ENCODE measurements at places on chromosomes 7 and 10.

DNA sequence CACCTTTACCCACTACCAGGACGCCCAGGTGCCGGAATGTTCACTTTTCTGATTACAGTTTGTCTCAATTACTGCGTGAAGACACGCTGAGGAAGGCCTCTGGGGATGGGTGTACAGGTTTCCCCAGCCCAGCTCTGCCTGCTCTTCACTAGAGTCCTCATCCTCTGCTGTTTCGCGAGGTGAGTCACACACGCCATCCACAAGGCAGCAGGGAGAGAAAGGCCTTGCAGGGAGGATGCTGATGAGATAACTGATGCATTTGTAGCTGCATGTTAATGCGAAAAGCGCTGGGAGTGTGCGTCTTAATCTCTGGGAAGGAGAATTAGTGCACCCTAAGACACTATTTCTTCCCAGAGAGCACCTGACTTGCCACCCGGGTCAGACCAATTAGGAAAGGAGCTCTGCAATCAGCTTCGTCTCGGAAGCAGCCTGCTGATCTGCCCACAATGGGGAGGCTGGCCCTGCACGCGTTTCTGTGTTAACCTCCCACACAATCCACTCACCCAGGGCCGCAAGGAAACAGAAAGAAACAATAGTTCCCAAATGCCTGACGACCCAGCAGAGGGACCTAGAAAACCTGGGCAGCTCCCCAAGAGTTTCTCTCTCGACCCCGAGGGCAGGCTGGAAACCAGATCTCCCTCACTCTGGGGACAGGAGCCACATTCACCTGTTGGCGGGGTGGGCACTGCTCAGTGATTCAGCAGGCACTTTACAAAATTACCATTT lies 578.7 kb downstream of the GLRX3 start:
- DNase-seq, result no peak

DNA sequence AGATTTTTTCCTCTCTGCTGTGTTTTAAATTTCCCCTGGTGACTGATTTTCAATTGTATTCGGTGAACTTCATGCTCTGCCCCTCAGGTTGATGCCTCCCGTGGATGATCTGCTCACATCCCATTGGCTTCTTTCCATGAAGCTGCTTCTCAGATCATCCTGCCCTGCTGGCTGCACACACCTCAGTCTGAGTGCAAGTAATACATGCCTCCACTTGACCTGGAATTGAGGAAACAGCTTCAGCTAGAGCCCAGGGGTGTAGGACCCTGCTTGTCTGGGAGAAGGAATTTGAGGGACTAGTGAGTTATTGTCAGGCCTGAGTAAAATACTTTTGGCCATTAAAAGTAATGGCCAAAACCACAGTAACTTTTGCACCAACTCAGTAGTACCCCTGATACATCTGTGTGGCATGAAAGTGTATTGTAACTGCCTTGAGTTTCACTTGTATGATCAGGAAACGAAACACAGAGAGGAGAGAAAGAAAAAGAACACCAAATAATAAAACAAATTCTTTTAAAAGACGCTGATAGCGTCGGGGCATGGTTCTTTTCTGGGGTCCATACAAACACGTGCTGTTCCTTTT lies 49.4 kb downstream of the SPAM1 start:
- DNase-seq, result no peak

- DNase-seq, result peak; percentile 2
Observed at GRCh38 chr7:114663502-114663901, 248.9 kb downstream of the FOXP2 start.

GRCh38 chr7:121985476-121986030 lies 112.6 kb downstream of the PTPRZ1 start:
- no peak for DNase-seq

DNA sequence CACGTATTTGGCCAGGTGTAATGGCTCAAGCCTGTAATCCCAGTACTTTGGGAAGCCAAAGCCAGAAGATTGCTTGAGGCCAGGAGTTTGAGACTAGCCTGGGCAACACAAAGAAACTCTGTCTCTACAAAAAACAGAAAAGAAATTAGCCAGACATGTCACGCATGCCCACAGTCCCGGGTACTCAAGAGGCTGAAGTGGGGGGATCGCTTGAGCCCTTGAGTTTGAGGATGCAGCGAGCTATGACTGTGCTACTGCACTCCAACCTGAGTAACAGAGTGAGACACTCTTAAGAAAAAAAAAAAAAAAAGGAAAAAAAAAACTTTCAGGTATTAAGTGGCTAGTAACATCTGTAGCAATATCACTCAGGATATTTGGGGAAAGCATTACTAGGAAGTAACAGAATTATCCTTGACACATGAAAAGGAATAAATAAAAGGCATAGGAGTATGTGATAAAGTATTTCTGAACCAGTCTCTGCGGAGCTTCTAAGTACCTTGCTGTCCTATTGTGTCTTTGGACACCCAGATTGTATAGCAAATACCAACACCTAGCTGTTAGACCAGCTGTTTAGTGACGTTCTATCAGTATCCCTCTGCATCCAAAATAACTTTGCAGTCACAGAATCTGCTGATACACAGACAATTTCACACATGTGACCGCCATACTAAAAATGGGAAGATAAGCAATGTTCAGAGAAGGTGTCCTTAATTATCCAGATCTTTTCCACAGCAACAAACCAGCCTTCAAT lies 74.4 kb downstream of the CYTH3 start:
- DNase-seq, result no peak

GRCh38 chr7:114086914-114087652 lies 168.3 kb upstream of the PPP1R3A start:
- no peak for DNase-seq

DNA sequence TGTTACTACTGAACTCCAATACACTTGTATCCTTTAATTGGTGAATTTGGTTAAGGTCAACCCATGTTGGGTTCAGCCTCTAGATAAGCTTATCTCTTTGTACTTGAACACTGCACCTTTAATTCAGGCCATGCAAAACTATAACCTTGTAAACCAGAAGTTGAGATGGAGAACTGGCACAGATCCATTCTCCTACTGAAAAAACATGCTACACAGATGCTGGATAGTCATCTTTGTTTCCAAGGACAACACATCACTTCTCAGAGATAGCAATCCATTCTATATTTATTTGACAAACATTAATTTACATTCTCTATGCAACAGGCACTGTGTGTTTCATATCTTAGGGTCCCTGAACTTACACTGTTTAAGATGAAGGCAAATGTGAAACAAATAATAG lies 2.9 kb upstream of the CDK14 start:
- no peak for DNase-seq

- DNase-seq, result no peak
Observed at GRCh38 chr10:103769176-103769575, 86.2 kb downstream of the SH3PXD2A start.

DNA sequence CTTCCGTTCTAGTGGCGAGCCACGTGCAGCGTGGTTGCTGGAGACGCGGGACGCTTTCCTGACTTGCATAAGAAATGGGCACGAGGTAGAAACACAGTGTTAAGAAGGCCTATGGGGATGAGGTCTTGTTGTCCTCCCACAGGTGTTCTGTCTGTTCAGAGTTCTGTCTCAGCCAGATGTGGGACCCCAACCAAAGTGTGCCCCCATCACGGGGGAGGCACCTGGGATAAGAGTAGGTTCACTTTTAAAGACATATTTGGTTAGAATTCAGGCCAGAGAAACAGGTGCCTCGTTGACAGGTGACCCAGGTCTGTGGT lies 56.0 kb upstream of the PITRM1 start:
- no peak for DNase-seq
